ENCODE measurements at places on chromosomes 12 and 14.

DNA sequence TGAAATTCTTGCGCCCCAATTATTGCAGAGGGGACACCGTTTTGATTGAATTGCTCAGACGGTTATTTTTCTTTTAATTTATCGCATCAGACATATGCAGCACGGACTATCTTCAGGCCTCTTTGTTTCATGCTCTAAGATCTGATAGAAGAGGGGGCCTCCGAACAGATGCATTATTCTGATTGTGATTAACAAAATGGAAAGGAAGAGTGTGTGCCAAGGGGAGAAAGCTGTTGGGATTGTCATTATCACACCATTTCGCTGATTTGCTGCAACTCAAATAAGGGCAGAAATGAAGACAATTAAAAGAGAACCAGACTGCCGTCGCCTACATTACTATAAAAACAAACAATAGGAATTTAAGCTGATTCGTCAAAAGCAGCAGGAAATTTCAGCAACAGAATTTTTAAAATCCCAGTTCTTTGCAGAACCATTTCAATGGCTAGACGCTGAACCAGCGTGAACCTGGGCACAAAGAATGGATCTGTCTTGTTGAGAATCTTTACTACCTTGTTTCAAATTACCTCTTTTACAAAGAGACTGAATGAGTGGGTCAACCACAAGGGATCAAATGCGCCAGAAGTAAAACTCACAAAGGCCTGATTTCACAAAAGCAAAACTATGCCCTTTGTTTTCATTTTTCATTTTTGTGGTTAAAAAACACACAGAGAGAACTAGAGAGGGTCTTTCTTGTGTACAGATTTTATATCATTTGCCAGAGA, 30.6 kb downstream of the TMEM132D start:
- DNase-seq, result no peak

- DNase-seq, result no peak
Measured at GRCh38 chr14:81206115-81206514, 14.6 kb downstream of the GTF2A1 start.

GRCh38 chr12:5200278-5201087, 156.8 kb downstream of the KCNA5 start:
- no peak for DNase-seq

GRCh38 chr12:57623811-57624390, 9.1 kb downstream of the B4GALNT1 start:
- no peak for DNase-seq

DNA sequence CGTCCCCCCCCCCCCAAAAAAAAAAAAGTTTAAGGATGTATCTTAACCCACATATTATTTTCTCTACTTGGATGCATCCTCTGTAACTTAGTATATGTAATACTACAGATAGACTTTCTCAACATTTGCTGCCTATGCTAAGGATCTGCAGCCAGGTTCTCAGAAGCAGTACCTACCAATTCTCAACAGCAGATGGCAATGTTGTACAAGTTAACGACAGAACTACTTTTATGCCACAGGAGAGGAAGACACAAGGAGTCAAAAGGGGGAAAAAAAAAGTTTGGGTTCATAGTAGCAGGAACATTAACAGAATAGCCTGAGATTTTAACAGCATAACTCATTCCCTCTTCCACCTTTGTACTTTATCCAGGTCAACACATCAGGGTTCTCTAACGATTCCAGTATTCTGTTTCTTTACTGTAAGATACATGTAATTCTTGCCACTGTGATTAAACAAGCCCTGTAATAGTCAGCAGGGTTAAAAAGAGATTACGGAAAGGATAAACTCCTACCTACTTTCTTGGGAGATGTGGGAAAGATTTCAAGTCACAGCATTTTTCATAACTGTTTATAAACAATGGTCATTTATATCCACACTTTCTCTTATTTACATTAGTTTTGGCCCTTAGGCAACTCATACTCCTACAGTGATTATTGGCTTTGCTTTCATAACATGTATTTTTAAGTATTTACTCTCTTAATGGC, 5.7 kb upstream of the NEK9 start:
- DNase-seq, result no peak

DNA sequence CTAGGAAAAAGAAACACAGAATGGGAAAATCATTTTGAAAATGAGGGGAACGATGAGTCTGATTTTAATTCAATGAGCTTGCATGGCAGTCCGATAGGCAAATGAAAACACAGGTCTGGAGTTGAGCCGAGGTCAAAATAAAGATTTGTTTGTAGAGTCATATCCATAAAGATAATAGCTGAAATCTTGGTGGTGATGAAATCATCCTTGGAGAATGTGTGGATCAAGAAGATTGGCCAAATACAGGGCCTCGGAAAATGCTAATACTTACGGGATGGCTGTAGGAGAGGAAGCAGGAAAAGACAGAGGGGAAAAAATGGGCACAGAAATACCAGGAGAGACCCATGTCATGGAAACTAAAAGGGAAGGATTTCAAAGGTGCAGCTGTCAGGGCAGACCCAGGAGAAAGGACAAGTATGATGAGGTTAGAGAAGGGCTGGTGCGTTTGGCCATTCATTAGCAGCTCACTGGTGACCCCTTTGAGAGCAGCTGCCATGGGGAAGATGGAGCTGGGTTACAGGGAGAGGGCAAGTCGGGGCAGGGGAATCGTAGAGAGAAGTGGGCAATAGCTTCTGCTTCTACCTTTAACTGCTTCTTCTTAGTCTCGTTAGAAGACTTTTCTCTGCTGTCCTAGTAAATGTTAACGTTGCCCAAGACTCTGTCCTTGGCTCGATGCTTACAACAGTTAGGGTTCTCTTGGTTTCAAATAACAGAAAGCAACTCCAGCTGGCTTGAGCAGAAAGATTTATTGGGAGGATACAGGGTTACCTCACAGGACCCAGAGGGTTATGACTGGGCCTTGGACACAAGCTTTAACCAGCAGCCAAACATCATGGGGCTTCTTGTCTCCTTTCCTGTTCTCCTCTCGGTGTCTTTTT, 161.8 kb downstream of the EFCAB11 start:
- DNase-seq, result no peak

GRCh38 chr12:130220706-130221100, 58.4 kb downstream of the FZD10 start:
- DNase-seq, result no peak

DNA sequence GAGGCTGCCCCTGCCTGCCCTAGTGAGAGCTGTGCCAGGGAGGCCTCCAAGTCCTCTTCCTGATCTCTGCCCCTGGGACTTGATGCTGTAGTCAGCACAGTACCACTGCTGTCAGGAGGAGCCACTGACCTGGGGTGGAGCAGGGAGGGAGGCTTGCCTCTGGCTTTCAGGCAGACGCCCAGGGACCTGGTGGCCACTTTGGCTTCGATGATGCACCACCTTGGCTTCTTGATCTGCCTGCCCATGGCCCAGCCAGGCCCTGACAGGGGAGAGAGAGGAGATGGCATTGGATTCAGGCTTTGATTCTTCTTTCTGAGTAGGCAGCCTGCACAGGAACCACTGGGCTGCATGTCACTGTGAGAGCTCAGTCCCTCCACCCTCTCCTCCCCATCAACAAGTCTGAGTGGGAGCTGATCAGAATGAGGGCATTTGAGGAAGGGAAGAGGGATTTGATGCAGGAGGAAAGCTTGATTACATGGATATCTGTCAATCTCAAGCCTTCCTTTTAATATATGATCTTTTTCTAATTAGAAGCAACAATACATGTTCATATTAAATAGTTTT, 24.7 kb downstream of the TMEM63C start:
- no peak for DNase-seq

DNA sequence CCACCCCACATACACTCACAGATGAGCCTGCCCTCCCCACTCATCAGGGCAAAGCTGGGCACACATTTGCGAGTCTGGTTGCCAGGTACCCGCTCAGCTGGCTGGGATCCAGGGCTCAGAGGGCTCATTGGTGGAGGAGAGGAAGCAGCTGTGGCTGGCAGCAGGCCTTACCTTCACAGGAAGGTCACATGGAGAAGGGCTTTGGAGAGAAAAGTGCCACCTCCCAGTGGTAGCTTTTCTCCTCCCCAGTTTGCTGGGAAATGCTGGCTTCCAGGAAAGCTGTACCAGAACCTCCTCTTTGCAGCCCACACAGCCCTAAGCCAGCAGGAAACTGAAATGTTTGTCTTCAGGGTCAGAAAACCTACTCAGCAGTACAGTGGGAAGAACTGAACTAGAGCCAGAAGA, 55.6 kb downstream of the LGMN start:
- no peak for DNase-seq

DNA sequence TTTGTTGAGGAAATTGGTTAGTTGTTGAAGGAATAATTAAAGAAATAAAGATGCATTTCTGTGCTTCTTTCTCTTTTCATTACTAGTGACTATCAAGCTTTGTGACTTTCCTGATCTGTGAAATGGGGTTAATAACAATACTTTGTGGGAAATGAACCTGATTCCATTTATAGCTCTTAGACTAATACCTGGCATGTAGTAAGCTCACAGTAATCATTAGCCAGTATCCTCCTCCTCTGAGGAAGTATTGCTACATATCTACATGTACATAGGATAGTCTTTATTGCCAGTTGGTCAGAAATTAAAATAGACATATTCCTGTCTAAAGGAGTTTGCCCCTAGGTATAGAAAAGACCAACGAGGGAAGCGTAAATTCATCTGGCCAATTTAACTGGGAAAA, 1.8 kb upstream of the CCDC198 start:
- DNase-seq, result no peak

- no peak for DNase-seq
Measured at GRCh38 chr12:39780913-39781446, 161.4 kb upstream of the ABCD2 start.

DNA sequence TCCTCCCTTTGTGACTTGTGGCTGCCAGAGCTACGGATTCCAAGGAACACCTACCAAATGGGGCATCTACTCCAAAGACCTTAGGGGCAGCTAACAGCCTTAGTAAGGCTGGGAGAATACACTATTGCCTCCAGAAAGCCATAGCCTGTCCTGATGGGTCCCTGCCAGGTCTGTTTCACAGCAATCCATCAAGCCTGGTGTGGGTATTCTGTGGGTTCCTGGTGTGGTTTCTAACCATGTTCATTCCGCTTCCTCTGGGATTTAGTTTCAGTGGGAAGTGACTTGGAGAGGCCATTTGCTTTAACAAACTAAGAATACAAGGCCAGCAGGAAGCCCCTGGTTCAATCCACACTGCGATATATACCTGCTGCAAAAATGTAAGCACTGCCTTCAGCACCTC, 220.5 kb downstream of the FOXN3 start:
- DNase-seq, result no peak

DNA sequence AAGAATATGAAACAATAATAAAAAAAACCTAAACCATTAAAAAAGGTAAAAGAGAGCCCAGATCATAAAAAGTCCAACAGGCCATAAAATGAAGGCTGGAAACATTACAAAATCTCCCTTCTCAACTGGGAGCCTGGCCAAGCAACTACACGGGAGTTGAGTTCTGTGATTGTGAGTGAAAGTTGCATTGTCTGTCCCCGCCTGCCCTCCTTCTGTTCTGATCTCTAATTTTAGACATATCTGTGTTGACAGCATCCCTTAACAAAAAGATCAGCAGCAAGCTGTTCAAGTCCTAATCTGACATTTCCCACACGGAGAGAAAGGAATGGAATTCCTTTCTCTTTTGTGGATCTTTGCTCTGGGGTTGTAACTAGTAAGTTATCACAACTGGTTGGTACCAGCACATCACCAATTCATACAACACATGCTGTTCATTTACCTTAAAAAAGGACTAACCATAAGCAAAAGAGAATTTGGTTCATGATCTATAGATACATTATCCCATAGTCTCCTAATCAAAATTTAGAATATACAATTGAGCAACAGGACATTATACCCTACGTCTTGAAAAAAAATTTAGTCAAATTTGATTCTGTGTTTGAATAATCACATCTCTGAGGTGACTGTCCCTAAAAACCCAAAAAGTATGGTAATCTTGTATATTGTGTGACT, 205.1 kb upstream of the GZMB start:
- no peak for DNase-seq

DNA sequence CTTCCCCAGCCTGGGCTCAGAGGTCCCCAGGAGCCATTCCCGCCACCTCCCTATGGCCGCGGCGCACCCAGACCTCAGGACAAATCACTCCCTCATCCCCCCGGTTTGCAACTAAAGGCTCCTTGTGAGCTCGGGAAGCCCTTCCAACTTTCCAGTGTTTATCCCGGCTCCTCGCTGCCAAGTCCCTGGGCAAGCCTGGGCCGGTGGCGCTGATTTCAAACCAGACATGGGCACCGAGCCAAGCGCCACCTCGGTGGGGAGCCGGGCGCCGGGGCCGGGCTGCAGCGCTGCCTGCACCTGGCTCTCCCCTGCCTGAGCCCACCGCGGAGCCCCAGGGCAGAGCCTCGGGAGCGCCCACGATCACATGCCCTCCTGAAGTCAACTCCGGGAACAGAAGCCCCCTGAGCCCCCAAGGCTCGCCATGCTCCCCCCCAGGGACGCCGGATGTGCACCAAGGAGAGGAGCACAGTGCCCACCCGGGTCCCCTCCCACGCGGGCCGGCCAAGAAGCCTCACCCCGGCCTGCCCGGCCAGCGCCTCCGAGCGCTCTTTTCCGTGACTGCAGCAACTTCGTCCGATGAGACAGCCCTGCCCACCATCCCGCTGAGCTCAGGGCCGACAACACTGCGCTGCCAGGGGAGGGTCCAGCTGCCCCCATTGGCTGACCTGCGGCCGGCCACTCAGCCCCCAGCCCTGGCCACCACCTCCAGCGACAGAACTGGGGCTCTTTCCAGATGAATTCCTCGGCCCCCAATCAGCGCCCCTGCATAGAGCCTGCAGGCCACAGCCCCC, 50.0 kb downstream of the NCOR2 start:
- DNase-seq, result no peak

- no peak for DNase-seq
Measured at GRCh38 chr12:121050725-121051124, 11.7 kb upstream of the OASL start.

GRCh38 chr14:98514016-98514415, 758.0 kb downstream of the BCL11B start:
- no peak for DNase-seq

DNA sequence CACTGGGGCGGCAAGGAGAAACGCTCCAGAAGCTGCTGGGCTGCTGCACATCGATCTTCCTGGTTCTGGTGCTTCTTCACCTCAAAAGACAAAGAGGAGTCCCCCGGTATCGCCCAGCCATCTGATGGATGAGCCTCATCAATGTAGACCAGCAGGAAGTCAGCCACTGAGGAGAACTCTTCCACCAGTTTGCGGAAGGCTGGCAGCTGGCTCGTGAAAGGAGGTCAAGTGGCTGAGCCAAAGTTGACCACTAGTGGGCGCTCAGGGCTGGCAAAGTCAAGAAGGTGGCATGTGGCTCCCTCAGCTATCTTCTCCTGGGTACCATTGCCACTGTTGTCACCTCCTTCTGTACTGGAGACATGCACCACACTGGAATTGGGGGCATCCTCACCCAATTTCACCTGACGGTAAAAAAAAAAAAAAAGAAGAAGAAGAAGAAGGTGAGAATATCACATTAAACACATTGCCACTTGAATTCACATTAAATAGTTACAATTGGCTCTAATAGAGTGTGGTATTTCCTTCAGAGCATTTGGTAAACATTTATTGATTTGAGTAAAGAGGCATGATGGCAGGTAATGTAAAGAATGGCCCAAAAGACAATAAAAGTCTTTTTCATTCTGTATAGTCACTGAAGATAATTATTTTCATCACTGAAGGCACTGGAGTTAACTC, 8.3 kb downstream of the DIO2 start:
- DNase-seq, result no peak

- DNase-seq, result no peak
Measured at GRCh38 chr12:59645242-59645641, 49.4 kb downstream of the SLC16A7 start.

- no peak for DNase-seq
Measured at GRCh38 chr12:28828318-28828717, 320.8 kb upstream of the FAR2 start.

Data from esophagus squamous epithelium (tissue), 5 donors.